Activated CD4-positive, alpha-beta memory T cell treated with anti-CD3 and anti-CD28 coated beads, Interleukin-2, amount 10 ng/mL, durations not matched to agents 7 days and 5 days (primary cell): ENCODE measurements at places on chromosomes 7 and 10. TPM values are rescaled to one million over a fixed set of nuclear protein-coding genes. Genes with fewer than 3 reads are reported as not detected.

DNA sequence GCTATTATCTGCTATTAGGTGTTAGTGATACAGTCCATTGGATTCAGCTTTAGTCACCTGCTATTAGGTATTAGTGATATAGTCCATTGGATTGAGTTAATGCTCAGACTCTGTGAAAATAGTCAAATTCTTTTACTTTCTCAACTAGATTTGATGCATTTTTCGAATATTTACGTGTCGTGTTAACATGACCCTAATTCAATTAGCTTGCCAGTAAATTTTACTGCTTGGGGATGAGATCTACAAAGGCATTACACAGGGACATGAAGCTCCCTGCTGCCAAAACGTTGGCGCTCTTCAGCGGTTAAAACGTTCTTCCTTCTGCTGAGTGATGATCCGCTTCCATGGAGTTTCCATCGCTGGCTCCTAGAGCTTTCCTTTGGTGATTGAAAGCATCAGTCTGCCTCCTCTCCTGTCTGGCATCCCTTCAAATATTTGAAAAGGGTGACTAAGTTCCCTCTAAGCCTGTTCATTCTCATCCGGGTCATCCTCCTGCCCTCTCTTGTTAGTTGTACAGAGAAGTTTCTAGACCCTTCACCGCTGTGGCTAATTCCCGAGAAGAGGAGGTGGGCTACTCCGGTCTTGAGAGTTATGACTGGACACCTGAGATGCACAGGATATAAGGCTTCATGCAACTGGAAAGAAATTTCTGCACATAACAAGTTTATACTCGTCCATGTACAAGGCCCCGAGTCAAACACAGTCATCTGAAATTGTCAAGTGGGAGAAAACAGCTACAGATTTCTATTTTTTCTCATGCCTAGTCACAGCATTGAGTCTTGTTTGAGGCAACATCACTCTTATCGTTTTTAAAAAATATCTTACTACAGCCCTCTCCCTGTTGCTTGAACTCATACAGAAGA is 254.0 kb downstream of the KLF6 start:
- no peak for DNase-seq

- DNase-seq: no peak
Measured at GRCh38 chr7:158950914-158951635, 94.7 kb downstream of the DYNC2I1 start.

DNA sequence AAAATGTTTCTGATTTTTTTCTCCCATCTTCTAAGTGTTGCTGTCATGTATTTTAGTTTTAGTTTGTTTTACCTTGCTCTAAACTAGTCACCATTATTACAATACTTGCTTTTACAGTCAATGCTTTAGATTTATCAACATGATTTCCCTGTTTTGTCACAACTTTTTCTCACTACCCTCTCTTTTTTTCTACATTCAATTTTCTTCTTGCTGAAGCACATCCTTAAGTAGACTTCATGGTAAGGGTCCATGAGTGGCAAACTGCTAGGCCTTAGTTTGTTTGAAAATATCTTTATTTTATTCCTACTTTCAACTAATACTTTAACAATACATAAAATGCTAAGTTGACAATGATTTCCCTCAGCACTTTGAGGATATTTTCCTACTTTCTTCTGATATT is 173.5 kb downstream of the DNAJC1 start:
- no peak for DNase-seq

DNA sequence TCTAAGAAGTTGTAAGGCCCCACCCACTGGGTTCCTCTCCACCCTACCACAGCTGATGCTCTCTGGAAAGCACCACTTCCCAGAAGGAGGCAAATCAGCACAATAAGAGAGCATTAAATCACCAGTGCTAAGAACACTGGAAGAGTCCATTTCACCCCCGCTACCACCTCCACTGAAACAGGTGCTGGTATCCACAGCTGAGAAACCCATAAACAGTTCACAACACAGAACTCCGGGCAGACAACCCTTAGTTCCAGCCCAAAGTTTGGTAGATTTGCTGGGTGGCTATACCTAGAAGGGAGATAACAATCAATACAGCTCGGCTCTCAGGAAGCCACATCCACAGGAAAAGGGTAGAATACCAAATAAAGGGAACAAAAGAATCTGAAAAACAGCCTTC is 34.1 kb downstream of the ZNF680 start:
- no peak for DNase-seq

DNA sequence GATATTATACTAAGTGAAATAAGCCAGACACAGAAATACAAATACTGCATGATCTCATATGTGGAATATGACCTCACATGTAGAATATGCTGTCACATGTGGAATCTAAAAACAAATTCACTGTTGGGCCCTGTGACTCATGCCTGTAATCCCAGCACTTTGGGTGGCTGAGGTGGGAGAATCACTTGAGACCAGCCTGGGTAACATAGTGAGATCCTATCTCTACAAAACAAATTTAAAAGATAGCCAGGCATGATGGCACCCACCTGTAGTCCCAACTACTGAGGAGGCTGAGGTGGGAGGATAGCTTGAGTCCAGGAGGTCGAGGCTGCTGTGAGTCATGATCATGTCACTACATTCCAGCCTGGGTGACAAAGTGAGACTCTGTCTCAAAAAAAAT is 160.3 kb downstream of the PTEN start:
- DNase-seq: no peak

Gene GPR15LG
- total RNA-seq: not detected
